ENCODE measurements at places on chromosomes 2 and 18.

DNA sequence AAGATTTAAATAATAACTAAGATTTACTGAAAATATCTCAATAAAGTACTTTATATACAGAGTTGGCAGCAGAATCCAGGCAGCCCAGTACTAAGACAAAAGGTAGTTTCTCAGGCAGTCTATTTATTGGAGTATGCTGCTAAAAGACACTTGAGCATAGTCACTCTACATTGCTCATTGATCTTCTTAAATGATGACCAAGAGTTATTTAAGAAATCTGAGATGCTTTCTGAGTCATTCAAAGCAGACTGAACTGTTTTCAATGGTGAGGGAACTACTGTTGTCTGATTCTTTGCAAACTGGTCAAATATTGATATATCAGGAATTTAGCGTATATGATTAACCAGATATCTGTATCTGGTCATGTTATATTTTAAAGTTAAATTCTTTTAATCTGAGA, 133.6 kb downstream of the PHLPP1 start:
- no peak for DNase-seq

- DNase-seq = no peak
Measured at GRCh38 chr2:8252997-8253694, 428.7 kb upstream of the ID2 start.

DNA sequence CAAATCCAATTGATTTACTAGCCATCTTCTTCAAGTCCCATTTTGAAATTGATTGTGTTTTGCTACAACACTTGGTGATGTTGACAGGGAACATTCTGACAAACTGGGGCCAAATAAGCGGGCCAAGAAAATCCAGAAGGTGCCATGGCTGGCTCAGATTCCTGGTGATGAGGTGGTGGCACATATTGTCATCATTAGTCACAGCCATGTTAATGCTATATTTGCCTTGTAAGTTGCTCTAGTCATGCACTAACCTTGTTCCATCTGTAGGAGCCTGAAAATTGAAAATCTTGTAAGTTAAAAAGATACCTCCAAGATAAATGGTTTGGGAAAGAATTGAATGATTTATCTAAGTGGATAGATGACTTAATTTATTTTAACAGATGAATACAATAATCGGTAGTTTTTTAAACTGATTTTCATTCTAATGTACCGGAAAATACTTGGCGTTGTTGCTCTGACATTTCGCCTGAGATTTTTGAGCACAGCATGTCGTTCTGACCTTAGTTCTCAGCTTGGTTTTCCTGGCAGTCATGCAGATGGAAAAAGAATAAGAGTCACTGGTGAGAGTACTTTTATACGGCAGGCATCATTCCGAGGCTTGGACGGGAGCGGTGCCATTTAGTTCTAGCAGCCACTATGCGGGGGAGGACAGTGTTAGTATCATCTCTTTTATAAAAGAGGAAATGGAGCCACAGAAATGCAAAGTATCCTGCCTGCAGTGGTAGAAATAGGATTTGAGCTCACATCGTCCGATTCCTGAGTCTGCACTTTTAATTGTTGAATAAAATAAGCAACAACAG, 133.9 kb downstream of the ZNF532 start:
- DNase-seq = no peak

DNA sequence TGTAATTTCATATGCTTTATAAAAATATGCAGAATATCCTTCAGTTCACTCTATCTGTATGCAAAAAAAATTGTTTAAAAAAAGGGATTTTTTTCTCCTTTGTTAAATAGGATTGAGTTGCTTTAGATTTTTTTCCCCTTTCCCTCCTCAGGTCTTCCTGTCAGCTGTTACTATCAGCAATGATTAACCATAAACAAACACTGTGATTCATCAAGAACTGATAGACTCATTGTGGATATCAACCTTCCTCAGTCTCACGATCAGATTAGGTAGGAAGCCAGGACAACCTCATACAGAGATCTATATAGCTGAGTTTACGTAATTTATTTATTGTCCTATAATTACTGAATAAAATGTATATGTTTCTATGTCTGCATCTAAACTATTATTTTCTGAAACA, 2136.2 kb upstream of the CELF4 start:
- no peak for DNase-seq

DNA sequence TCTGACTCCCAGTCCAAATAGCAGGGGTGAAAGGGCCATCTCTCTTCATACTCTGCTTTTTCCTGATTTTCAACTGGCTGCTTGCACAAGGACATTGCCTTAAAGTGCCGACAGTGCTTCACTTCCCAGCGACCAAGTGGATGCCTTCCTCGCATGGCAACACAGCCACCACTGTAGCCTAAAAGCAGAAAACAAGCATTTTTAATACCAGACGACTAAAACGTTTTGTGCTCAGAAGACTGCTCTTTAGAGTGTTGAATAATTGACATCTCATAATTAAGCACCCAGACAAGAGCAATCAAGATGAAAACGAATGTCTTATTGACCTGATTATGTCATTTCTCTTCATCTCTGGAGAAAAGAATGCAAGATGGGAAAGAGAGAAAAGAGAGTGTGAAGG, 75.2 kb downstream of the PLA2R1 start:
- no peak for DNase-seq

GRCh38 chr2:85135660-85135914, 2.4 kb downstream of the TCF7L1 start:
- no peak for DNase-seq

DNA sequence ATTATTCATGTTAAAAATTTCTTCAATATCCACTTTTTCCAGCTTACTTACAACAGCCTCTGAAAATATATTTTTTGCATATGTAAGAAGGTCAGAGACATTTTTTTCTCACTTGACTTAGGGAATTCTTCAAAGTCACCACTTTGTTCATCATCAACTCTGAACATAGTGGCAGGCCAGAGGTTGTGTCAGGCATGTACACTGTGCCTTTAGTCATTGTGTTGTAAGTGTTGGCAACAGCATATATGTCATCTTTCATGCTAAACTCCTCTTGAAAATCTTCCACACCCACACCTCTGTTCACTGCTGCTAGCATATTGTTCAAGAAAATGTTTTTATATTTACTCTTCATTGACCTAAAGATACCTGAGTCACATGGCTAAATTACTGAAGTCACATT, 52.2 kb upstream of the ACVR1 start:
- DNase-seq = no peak
